ENCODE measurements at places on chromosomes 2 and 18.
A peak's percentile ranks its signal among the peaks of the same experiment; 100 is the strongest.

- no peak for DNase-seq
Observed at GRCh38 chr18:48230467-48231113, 178.6 kb downstream of the ZBTB7C start.

- DNase-seq = no peak
Observed at GRCh38 chr2:202373490-202373889, 2.6 kb upstream of the BMPR2 start.

- DNase-seq = peak; percentile 24
Observed at GRCh38 chr2:126656431-126657147, 631 bp downstream of the GYPC start.

DNA sequence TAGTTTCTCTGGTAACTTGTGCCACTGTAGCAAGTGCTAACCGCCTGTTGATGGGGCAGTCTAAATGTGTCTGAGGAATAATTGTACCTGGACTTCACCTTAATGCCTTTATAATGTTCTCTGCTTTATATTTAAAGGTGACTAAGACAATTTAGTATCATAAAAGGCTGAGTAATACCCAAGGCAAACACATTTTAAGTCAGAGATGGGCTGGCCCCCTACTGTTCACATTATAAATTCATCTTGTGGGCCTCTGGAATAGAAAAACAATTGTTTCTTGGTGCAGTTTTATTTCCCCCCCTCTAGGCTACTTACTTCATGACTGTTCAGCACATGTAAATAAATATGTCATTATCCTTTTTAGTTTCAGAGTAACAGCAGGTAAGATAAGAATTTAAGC lies 559.3 kb upstream of the PIK3C3 start:
- no peak for DNase-seq

GRCh38 chr2:105144941-105145300 lies 96.6 kb upstream of the GPR45 start:
- no peak for DNase-seq

- DNase-seq = peak; percentile 33
Observed at GRCh38 chr18:25921677-25922421, 168.6 kb downstream of the SS18 start.

DNA sequence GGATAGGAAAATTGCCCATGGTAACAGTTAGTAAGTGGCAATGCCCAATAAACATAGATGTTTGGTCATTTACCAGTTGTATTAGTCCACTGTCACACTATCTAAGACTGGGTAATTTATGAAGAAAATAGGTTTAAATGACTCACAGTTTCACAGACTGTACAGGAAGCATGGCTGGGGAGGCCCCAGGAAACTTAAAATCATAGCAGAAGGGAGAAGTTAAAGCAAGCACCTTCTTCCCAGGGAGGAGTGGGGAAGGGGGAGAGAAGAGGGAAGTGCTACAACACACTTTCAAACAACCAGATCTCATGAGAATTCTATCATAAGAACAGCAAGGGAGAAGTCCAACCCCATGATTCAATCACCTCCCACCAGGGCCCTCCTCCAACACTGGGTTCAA lies 23.4 kb downstream of the NR4A2 start:
- DNase-seq = no peak

DNA sequence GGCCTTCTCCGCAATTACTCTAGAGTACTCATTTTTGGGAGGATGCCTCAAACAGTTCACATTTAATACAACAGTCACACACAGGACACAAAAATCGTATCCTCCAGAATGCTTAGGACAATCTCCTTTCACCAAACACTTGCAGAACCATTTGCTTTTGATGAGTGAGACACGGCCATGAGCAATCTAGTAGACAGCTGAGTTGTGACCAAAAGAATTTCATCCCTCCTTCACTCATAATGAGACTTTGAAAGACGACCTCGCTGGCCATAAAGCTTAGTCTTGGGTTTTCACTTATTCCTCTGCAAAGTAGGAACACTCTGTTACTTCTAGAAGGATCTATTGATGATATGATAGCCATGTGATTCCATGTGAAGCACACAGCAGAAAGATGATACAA lies 87.5 kb upstream of the SLC35G4 start:
- DNase-seq = no peak

DNA sequence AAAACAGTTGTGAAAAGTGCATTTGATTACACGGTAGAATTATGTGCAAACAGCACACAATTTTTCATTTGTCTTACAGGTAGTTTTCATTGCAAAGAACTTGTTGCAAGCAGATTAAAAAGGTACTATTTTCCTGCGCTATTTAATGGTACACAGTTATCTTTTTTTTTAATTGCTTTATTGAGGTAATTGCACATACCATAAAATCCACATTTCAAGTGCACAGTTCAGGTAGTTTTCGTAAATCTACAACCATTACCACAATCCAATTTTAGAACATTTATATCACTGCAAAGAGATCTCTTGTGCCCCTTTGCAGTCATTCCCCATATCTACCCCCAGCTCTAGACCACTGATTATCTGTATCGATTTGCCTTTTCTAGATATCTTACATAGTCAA lies 2.6 kb upstream of the GALNT1 start:
- DNase-seq = no peak

DNA sequence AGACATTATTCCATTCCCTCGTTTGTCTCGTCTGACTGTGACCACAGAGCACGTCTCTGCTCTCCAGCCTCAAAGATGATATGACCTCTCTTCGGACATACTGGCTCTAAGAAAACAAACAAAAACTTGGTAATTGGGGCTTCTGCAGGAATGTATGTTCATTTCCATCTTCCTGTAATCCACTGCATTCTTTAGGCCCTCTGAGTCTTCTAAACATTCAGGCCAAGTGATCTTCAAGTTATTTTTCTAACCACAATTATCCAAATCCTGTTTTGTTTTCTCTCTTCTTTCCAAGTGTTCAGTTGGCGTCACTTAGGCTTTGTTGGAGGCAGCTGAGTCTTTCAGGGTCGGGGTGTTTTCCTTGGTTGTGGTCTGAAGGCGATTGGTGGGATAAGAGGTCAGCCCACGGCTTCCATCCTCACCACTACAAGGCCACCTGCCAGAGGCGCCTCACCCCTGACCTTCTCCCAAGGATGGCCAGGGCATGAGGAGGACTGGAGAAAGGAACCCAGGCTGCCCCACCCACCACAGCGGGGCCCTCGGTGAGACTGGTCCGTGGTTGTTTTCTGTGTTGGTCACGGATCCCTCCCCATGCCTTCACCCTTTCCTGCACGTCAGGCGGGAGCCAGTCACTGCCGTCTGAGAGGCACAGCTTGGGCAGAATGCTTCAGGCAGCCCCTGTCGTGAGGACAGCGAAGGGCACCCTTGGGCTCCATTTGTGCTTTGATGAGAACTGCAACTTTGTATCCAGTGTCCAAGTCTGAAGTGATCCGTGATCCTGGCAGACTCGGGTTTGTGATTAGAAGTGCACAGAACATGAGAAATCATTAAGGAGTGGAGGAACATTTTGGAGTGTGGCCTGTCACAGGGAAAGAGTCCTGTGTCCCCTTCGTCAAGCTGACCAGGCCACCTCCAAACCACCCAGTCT lies 88.6 kb upstream of the FHL2 start:
- DNase-seq = no peak

DNA sequence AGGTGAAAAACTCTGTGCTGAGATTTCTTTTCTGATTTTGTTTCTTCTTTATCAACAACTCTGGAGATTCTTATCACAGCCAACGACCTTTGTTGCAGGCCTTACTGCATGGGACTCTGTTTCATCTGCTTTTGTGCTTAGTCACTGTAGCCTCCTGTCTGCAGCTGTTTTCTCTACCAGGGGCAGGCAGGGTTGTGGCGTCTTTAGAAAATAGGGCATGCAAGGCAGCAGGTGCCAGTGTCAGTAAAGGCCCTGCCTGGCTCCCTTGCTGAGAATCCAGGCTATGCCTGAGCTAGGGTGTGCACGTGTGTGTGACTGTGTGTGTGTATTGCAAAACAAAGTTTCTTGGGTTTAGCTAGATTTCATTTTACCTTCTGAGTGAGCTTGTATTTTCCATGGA lies 14.6 kb upstream of the SLC9A2 start:
- no peak for DNase-seq

- DNase-seq = peak; percentile 22
Observed at GRCh38 chr18:59837586-59837985, 62.2 kb upstream of the PMAIP1 start.

DNA sequence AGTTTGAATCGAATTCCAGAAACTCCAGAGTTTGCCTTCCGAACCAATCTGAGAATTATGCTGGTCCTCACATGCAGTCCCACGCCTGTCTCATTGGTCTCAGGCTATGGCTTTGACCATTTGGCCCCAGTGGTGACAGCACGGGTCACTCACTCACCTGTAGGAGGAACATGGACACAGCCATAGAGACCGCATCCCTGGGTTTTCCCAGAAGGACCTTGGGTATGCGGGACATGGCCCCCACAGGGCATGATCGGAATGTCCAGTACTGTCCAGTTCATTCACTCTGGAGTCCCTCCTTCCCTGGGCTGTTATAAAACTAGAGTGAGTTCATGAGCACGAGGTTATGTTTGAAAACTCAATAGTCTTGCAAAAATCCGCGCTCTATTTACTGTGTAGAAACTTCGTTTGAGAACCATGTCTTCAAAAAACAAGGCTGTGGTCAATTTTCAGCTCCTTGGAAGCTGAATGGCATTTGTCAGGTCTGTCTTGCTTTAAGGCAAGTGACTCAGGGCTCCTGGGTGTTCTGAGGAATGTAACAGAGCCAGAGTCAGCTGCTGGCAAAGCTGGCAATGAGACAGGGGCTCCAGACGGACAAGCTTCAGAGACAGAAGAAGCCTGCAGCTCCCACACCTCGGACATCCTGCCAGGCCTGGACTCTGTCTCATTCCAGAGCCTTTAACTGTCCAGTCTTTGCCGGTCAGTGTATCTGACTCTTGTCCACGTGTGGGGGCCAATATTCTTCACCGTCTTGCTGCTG lies 86.7 kb upstream of the TMEM18 start:
- DNase-seq = no peak

GRCh38 chr2:112768432-112768831 lies 4.0 kb upstream of the CKAP2L start:
- no peak for DNase-seq

DNA sequence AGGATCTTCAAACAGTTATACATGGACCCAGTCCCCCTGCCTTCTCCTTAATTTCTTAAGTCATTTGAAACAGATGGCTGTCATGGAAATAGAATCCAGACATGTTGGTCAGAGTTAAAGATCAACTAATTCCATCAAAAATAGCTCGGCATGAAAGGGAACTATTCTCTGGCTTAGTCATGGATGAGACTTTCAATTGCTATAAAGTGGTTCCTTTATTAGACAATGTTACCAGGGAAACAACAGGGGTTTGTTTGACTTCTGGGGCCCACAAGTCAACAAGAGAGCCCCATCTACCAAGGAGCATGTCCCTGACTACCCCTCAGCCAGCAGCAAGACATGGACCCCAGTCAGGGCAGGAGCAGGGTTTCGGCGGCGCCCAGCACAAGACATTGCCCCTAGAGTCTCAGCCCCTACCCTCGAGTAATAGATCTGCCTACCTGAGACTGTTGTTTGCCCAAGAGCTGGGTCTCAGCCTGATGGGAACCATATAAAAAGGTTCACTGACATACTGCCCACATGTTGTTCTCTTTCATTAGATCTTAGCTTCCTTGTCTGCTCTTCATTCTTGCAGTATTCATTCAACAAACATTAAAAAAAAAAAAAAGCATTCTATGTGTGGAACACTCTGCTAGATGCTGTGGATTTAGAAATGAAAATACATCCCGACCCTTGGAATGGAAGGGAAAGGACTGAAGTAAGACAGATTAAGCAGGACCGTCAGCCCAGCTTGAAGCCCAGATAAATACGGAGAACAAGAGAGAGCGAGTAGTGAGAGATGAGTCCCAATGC lies 4.6 kb downstream of the TTR start:
- no peak for DNase-seq

- peak; percentile 43 for DNase-seq
Observed at GRCh38 chr2:232523682-232524597, 2.0 kb upstream of the CHRND start.

DNA sequence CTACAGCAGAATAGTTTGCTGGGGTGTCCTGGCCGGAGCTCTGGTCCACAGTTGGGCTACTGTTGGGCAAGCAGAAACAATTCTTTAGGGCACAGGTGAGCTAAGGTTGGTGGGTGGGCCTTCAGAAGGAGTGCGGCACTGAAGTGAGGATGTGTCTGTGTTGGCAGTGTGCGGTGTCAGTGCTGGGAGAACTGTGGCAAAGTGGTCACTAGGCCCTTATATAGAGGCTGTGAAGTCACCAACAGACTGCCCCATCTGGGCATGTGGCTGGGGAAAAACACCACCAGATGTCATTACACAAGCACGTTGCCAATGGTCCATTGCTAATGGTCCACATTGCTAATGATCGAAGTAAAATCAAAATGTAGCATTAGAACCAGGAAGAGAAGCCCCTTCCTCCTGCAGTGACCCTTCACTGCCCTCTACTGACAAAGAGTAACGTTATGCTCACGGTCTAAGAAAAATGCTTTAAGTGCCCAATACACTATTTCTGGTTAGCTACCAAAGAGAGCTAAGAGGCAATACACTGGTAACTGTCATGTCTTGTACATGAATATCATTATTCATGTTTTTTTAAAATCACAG lies 21.3 kb downstream of the SCN1A start:
- no peak for DNase-seq

- DNase-seq = no peak
Observed at GRCh38 chr18:13227910-13228309, 9.3 kb downstream of the LDLRAD4 start.

GRCh38 chr2:239599299-239599698 lies 198.5 kb upstream of the HDAC4 start:
- DNase-seq = no peak

- no peak for DNase-seq
Observed at GRCh38 chr2:8006626-8007025, 675.2 kb upstream of the ID2 start.

GRCh38 chr18:45340884-45341283 lies 274.4 kb upstream of the SLC14A2 start:
- no peak for DNase-seq

- DNase-seq = no peak
Observed at GRCh38 chr2:172777431-172777830, 41.8 kb downstream of the RAPGEF4 start.

DNA sequence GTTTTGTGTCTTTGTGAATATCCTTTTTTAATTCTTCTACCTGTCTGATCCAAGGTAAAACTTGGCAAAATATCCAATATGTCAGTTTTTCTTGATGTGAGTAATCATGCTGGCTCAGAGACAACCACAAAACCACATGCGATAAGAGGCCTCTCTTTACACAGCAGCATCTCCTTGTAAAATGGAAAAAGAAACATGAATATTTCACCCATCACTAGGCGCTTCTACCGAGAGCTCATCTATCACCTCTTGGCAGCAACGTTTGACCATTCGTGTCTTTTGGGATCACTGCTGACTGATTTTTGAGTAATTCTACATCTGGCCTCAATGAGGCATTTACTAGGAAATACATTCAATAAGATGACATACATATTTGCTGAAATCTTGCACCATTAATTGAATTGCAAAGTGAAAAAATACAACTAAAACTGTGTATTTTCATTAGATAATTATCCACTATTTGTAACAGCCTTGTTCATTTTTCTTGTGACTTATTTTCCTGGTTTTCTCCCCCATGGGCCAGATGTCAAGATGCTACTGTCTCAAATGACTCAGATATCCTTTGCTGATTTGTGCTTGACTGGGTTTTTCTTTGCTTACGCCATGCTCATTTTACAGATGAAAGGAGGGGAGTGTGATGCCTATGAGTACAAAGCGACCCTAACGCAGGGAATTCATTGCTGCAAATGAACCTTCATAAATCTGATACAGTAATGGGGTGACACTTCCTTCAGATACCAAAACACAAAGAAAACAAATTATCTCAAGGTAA lies 467.5 kb downstream of the FBXO15 start:
- DNase-seq = no peak
